ENCODE measurements at places on chromosomes 2 and 18.

- no peaks in the 10 kb centered on the region for H3K27me3 ChIP-seq
- no peak overlapping the region for H3K27ac ChIP-seq
- H3K4me3 ChIP-seq = no peak overlapping the region
- DNase-seq = peak; percentile 56
Measured at GRCh38 chr2:10284108-10284870, 18.4 kb upstream of the HPCAL1 start.

DNA sequence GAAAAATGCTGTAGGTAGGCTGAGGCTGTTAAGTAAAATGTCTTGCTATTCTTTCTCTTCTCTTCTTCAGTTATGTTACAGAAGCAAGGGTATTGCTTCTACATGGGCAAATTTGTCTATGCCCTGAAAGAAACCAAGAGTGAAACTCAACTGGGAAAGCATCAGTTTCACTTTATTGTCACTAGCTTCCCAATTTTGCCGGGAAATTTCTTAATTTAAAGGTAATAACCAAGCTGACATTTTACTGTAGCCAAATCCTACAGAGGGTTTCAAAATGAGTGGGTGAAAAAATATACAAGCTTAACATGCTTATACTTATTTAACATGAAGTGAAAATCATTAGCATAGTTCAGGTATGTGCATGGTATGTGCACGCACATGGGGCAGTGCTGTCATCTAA, 3.2 kb downstream of the TANK start:
- H3K27me3 ChIP-seq = no peaks in the 10 kb centered on the region
- no peak for DNase-seq
- peaks cover 16% of the 10 kb centered on the region for H3K36me3 ChIP-seq
- H3K4me3 ChIP-seq = no peak overlapping the region

GRCh38 chr18:40624959-40625358, 1330.1 kb upstream of the PIK3C3 start:
- no peak overlapping the region for H3K4me3 ChIP-seq
- H3K36me3 ChIP-seq = no peaks in the 10 kb centered on the region
- no peak for DNase-seq

- no peaks in the 10 kb centered on the region for H3K36me3 ChIP-seq
- H3K4me1 ChIP-seq = no peaks in the 10 kb centered on the region
- no peak overlapping the region for H3K27ac ChIP-seq
- DNase-seq = no peak
Measured at GRCh38 chr2:188629753-188630527, 338.3 kb downstream of the GULP1 start.

GRCh38 chr2:10331027-10331701, 28.5 kb downstream of the HPCAL1 start:
- H3K36me3 ChIP-seq = peaks cover 3% of the 10 kb centered on the region
- peak overlapping the region; percentile 57 for H3K27ac ChIP-seq
- H3K4me3 ChIP-seq = peak overlapping the region; percentile 25
- H3K27me3 ChIP-seq = no peaks in the 10 kb centered on the region

- H3K4me3 ChIP-seq = no peak overlapping the region
- no peaks in the 10 kb centered on the region for H3K4me1 ChIP-seq
Measured at GRCh38 chr18:55381277-55381676, 206.7 kb downstream of the TCF4 start.

All from spleen (tissue), 13 donors.